Smooth muscle cell of the pulmonary artery (primary cell): ENCODE measurements at places on chromosomes 16 and 17. TPM values are rescaled to one million over a fixed set of nuclear protein-coding genes. Genes with fewer than 3 reads are reported as not detected.

Gene LRRC75A
- 1.7 and 2.1 TPM in 2 replicates for total RNA-seq

Gene CX3CL1
- total RNA-seq: 4.2 and 10.8 TPM in 2 replicates

Gene ZNF205
- 12.4 and 16.0 TPM in 2 replicates for total RNA-seq

Gene OSGIN1
- total RNA-seq: 3.7 and 7.2 TPM in 2 replicates

Gene MSRB1
- 5.0 and 7.1 TPM in 2 replicates for total RNA-seq

Gene RNF43
- total RNA-seq: 0.20 TPM in 1 of 2 replicates, not detected in the other

Gene ABCA9
- total RNA-seq: 12.0 and 62.2 TPM in 2 replicates

Gene TP53TG3C
- total RNA-seq: not detected in 2 replicates

Gene HNF1B
- total RNA-seq: not detected in 2 replicates

Gene RSAD1
- 13.8 and 25.9 TPM in 2 replicates for total RNA-seq

Gene DNASE1L2
- 0.65 and 0.92 TPM in 2 replicates for total RNA-seq

Gene RUNDC3A
- total RNA-seq: 0.13 and 0.20 TPM in 2 replicates

Gene HBM
- not detected in 2 replicates for total RNA-seq

Gene GALR2
- not detected in 2 replicates for total RNA-seq

Gene KRT32
- 0.30 TPM in 1 of 2 replicates, not detected in the other for total RNA-seq

Gene TBC1D16
- 38.5 and 51.9 TPM in 2 replicates for total RNA-seq

Gene CCL3
- total RNA-seq: not detected in 2 replicates

Gene TBC1D3
- total RNA-seq: not detected in 2 replicates

Gene WFIKKN1
- 0.26 TPM in 2 replicates for total RNA-seq

Gene GAS2L2
- total RNA-seq: 0.07 and 0.10 TPM in 2 replicates
